Dermis microvascular lymphatic vessel endothelial cell (primary cell): ENCODE measurements at places on chromosomes 16 and 17.

DNA sequence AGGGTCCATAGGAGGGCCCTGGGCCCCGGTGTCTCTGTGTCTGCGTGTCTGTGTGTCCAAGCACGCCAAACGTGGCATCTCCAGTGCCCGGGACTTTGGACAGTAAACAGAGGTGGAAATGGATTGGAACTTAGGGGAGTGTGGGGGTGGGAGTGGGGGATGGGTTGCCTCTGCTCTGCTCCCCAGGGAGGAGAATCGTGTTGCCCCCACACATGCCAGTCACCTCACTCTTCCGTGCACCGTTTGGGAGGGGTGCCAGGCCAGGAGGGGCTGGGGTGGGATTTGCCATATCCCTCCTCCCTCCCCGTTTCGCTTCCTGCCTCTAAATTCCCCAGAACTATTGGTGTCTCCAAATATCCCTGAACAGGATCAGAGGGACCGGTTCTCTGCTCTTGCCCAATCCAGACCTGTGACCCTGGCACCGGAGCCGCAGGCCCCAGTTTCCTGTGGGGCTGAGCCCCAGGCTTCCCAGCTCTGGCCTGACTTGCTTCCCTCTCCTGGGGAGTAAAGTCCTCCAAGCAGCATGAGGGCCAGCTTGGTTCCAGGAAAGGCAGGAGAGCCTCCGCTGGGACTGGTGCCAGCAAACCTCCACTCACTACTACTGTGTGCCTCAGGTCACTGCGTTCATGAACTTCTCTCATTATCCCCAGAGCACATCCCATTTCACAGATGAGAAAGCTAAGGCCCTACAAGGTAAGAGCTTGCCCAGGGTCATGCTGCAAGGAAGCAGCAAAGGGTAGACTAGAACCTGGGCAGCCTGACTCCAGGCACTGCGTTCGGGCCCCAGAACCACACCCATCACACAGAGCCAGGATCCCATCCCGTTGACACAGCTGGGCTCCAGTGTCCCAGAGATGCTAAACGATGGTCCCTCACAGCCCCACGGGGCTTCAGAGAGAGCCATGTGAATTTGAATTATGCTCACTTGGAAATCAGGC, at the start of gene ASGR1:
TSS of gene ASGR1 (minus strand) at position 54 of the 938 bp plus-strand sequence. CDS start 807 bp downstream, outside the sequence.
- DNase-seq, result no peak

GRCh38 chr17:81553616-81554181, 1.5 kb upstream of the FAAP100 start:
- DNase-seq, result peak; percentile 63

DNA sequence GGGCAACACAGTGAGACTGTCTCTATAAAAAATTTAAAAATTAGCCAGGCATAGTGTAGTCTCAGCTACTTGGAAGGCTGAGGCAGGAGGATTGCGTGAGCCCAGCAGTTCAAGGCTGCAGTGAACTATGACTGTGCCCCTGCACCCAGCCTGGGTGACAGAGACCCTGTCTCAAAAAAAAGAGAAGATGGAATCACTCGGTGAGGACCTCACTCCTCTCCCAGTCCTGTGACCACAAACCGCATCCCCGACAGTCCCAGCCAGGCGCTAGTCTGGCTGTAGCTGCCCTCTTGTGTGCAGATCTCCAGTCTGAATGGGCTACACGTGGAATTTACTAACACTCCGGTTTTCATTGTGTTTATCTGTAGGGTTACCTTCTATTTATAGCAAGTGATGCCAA, 11.1 kb downstream of the DEXI start:
- DNase-seq, result no peak

- no peak for DNase-seq
These were observed 3.5 kb downstream of the FAM171A2 start for GRCh38 chr17:44360144-44360533.

- no peak for DNase-seq
These were observed 40.7 kb downstream of the ADCY9 start for GRCh38 chr16:4075534-4075933.

DNA sequence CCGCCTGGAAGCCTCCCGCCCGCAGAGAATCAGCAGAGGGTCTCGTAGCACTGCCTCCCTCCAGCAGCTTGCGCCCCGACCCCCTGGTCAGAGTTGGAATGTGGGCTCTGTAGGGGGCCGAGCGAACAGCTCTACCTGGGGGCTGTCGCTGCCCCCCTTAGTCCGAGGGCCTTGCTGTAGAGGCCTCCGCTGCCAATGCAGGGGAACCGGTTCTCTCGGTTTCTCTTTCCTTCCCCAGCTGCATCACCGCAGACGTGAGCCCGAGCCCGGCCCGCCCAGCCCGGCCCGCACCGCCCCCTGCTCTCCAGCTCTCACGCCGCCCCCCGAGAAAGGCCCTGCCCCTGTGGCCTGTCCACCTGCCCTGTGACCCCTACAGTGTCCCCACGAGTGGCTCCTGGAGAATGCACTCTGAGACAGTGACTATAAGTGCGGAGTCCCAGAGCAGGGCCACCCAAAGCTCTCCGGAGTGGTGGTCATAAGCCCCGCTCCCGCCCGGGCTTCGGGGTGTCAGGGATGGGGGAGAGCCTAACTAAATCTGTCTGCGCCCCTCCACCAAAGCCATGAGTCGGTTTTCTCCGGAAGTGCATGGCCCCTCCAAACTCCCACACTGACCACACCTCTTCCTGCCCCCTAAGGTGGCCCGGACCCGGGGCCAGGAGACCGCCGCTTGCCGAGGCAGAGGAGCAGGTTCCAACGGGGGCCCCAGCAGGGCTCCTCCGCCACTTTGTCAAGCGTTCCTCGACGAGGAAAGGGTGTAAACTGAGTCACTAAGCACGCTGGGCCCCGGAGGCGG, 1.7 kb downstream of the ARHGAP27 start:
- no peak for DNase-seq

DNA sequence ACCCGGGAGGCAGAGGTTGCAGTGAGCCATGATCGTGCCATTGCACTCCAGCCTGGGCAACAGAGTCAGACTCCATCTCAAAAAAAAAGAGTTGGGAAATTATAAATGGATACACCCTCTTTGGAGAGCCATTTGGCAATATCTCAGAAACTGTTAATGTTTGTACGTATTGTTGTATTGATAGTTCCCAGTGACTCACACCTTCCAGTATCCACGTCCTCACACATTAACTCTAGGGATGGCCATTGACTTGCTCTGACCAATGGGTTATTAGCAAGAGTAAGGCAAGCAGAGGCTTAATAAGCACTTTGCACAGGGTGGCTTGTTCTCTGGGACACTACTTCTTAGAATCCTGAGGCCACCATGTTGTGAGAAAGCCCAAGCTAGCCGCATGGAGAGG, 107.6 kb upstream of the LHX1 start:
- DNase-seq, result no peak

DNA sequence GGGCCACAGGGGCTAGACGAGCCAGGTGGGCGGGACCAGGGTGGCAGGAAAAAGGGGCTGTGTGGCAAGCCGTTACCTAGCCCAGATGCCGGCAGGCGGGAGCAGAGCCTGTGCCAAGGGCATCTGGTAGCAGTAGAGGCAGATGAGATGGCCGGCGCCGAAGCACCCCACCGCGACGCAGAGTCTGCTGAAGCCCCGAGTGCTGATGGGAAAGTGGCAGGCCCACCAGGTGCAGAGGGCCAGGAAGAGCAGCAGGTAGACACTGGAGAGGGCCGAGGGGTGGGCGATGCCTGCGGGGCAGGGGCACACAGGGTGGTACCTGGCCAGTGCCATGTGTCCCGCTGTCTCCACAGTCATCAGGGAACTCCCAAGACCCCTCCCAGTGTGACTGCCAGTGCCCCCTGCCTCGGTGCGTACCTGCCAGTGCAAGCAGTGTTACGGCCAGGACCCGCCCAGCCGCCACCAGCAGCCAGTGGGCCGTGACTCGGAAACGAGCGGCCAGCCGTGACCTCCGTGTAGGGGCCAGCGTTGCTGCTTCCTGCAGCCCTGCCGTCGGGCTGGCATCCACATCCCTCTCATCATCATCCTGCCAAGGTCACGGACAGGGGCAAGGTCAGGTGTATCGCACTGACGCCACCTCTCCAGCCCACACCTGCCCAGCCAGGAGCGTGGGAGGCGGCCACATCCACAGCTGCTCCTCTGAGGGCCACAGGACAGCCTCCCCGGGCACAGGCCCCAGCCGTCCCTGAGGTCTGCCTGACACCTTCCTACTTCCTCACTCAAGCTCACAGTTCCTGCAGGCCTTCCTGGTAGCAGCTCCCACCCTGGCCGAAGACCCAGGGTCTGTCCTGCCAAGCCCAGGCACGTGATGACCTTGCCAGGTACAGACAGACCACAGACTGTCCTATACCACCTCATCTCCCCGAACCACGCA, 32.1 kb downstream of the CTU2 start:
- no peak for DNase-seq

DNA sequence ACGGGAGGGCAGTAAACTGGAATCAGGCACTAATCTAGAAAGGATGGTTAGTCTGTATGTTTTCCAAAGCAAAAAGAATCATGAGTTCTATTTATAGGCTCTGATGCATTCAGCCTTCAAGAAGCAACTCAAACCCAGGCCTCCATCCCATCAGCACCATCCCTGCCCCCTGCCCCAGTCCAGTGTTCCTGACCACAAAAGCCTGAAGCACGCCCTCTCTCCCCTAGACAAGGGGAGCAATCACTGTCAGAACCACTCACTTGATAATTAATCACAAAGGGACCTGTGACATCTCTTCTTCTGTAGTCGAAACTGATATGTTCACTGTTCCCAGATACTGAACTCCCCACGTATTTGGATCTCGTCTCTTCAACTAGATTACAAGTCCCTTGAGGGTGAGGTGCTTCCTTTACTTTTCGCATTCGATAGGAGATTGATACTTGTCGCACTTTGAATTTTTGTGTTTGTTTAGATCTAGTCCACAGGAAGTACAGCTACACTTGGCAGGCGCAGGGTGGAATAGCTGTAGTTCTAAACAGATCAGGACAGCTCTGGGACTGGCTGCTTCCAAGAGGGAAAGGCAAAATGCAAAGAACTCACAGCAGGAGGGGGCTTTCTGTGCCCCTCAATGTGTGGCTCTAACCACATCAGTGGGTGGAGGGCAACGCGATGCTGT, 36.4 kb upstream of the CCDC182 start:
- DNase-seq, result no peak

GRCh38 chr17:18950944-18951905, 740 bp upstream of the SLC5A10 start:
- DNase-seq, result no peak
